Left lung (tissue), 14 donors: ENCODE measurements at places on chromosomes 6 and 20. TPM values are rescaled to one million over a fixed set of nuclear protein-coding genes. Genes with fewer than 3 reads are reported as not detected.
A peak's percentile ranks its signal among the peaks of the same experiment; 100 is the strongest.

- DNase-seq = no peak
Observed at GRCh38 chr6:19299129-19299528, 538.0 kb upstream of the ID4 start.

DNA sequence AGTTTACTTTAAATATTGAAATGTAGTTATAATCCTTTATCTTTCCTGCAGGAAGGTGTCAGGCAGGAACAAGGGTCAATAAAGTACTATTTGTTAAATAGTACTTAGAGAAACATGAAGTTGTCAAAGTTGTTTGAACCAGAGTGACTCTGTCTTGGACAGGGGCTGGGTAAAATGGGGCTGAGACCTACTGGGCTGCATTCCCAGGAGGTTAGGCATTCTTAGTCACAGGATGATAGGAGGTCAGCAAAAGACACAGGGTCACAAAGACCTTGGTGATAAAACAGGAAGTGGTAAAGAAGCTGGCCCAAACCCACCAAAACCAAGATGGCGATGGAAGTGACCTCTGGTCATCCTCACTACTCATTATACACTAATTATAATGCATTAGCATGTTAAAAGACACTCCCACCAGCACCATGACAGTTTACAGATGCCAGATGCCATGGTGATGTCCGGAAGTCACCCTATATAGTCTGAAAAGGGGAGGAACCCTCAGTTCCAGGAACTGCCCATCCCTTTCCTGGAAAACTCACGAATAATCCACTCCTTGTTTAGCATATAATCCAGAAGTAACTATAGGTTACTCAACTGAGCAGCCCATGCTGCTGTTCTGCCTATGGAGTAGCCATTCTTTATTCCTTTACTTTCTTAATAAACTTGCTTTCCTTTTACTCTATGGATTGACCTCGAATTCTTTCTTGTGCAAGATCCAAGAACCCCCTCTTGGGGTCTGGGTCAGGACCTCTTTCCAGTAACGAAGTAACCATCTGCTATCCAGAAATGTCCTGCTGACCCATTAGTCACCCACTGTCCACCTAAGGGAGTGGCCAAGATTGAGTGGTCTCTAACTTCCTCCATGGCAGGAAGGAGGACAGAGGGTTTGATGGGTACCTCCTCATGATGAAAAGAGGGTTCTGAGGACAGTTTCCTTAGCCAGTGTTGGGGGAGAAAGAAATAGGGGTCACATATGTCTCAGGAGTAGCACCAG, 19.6 kb downstream of the SLC22A2 start:
- DNase-seq = no peak

GRCh38 chr6:119163006-119163405, 84.5 kb upstream of the FAM184A start:
- no peak for DNase-seq

DNA sequence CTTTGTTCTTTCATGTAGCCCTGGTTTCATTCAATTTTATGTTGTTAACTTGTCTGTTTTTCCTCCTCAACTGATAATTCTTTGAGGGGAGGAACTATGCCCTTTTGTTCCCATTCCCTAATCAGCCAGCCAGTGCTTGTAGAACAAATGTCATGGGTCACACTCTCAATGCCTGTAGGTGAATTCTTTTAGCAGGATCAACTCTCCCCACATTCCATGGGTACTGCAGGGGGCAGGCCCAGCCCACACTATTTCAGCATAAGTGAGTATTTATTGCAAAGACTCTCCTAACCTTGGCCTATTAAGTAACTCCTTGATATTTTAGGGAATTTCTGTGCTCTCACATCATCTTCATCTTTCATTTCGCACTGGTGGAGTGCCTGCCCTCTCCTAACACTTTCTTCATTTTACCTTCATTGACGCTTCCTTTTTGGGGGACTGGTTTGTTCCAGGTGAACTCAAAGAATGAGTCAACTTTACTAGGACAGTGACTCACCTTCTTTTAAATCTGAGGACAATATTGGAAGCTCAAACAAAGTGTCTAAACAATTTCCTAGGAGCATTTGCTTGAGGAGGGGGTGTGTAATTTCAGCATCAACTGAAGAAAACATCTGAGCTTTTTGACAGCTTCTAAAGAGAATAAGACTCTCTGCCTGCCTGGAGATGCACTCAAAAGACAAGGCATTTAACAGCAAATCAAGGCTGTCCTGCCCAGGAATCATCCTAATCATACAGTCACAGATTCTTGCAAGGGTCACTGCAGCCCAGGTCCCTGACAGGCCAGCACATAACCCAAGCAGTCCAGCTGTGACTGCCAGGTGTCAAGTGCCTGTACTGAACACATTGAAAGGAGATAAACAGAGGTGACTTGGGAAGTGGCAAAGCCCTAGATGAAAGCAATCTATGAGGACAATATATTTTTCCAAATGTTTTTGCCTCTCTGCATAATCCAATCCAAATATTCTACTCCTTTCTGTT, 263.9 kb upstream of the PRND start:
- no peak for DNase-seq

DNA sequence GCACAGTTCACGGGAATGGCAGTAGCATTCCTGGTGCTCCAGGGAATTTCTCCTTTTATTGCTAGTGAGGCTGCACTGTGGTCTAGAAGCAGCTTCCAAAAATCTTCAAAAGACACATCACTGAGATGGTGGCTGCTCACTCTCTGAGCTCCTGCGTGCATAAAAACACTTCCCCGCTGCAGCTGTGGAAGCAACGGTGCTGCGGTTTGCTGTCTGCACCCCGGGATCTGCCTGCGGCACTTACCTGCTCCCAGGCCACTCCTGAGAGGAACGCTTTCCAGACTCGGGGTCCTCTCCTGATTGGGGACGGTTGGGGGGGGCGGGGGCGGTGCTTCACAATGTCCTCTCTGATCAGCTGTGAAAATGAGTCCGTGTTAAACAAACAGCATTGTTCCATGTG, 77.9 kb downstream of the TMEM242 start:
- DNase-seq = no peak

GRCh38 chr6:88650979-88651378, 312.4 kb downstream of the RNGTT start:
- DNase-seq = no peak

- DNase-seq = no peak
Observed at GRCh38 chr6:163308629-163309440, 105.7 kb upstream of the QKI start.

GRCh38 chr6:129186988-129187387, 304.1 kb downstream of the LAMA2 start:
- no peak for DNase-seq

DNA sequence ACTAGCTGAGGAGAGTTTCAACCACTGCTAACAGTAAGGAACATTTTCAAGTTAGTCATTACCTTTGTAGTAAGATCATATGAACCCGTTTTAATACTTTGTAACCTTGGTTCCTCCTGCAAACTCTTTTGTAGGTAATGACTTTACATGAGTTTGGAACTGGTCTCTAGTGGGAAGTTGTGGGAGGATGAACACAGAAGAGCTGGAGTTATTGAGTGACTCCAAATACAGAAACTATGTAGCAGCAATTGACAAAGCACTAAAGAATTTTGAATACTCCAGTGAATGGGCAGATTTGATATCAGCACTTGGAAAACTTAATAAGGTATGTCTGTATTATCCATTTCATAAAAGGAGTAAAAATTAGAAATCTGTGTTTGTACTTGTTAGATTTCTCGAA, 29.3 kb downstream of the DOP1A start:
- DNase-seq = no peak

DNA sequence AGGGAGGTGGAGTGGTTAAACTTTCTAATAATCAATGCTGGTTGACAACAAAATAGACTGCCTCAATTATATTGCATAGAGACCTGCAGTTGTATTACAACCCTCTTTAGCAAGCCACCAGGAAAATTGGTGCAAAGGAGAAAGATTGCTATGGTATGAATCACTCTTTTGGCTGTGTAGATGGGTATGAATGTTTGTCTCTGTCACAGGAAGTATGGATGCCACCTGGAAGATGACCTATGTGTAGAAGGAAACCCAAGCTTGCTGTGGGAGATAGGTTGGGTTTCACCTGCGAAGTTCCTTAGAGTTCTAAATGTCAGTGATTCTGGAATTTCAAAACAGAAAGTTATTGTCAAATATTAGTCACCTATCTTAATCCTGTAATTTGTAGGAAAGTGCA, 134.6 kb downstream of the SOBP start:
- DNase-seq = no peak

DNA sequence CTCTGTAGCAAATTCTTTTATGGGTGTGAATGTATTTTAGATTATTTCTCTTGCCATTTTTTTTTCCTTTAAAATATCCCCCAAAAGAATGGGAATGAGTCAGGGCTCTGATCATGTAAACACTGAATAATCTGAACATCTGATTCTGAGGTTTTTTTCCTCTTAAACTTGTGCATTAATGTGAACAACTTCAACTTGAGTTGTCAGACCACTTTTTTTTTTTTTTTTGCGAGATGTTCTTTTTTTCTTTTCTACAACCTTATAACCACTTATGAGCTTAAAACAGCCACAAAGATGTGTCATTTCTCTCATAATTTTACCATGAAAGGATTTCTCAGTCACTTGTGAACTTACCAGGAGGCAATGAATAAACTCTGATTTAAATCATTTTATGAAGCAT, 85.3 kb downstream of the TBC1D7 start:
- no peak for DNase-seq

GRCh38 chr6:16362819-16363589, 124.6 kb downstream of the GMPR start:
- no peak for DNase-seq

GRCh38 chr20:44641325-44641724, 10.2 kb downstream of the ADA start:
- no peak for DNase-seq

GRCh38 chr6:138085839-138086222, 21.4 kb downstream of the PERP start:
- DNase-seq = no peak

DNA sequence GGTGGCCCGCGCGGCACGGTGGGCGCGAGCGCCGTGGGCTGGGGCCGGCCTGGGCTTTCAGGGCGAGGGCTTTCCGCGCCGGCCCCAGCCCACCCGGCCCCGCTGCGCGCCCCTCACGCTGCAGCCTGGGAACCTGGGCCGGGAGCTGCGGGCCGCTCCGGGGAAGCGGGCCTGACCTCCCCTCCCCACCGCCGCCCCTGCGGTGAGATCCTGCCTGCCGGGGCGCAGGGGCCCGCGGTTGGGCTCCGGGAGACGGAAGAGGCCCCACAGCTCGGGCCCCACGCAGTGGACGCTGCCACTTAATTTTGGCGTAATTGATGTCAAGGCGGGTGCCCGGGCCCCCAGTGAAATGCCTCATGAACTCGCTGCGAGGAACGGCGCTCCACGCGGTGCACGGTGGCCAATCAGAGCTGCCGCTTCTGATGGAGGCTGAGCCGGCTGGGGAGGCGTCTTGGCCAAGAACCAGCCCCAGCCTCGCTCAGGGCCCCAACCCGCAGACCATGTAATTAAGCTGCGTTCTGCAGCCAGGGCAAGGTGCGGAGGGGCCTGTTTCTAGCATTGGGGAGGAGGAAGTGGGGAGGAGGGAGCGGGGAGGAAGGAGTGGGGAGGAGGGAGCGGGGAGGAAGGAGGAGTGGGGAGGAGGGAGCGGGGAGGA, 96.1 kb upstream of the BHLHE23 start:
- no peak for DNase-seq

DNA sequence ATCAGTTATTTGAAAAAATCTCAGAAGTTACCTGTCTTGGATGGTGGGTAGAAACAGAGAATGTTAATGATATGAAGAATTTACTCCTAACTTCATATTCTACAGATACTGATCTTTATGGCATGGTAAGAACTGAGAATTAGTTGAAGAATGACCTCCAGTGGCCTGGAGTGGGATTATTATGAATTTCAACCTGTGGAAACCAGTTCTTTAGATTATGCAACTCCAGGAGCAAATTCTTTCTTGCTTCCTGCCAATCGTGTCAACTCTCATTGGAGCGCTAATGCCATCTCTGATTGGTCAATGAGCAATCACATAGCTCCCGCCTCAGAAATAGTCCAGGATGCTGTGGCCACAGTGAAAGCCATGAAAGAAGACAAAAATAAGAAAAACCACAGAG, 40.6 kb downstream of the LYRM2 start:
- peak; percentile 28 for DNase-seq

DNA sequence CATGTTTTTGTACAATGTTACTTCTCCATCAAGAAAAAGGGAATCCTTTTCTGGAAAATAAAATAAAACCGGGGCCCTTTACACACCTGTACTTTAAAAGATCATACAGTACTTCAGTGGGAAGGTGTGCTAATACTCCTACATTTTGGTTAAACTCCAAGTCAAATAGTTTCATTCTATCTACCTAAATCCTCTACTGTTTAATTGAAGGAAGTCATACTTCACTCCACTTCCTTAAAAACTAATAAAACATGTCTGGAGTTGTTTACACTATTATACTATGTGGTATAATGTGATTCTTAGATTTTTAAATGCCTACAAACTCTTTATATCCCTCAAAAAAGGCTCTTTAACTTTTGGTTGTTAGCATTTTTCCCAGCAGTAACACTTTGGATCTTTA, 18.6 kb upstream of the HBS1L start:
- no peak for DNase-seq

DNA sequence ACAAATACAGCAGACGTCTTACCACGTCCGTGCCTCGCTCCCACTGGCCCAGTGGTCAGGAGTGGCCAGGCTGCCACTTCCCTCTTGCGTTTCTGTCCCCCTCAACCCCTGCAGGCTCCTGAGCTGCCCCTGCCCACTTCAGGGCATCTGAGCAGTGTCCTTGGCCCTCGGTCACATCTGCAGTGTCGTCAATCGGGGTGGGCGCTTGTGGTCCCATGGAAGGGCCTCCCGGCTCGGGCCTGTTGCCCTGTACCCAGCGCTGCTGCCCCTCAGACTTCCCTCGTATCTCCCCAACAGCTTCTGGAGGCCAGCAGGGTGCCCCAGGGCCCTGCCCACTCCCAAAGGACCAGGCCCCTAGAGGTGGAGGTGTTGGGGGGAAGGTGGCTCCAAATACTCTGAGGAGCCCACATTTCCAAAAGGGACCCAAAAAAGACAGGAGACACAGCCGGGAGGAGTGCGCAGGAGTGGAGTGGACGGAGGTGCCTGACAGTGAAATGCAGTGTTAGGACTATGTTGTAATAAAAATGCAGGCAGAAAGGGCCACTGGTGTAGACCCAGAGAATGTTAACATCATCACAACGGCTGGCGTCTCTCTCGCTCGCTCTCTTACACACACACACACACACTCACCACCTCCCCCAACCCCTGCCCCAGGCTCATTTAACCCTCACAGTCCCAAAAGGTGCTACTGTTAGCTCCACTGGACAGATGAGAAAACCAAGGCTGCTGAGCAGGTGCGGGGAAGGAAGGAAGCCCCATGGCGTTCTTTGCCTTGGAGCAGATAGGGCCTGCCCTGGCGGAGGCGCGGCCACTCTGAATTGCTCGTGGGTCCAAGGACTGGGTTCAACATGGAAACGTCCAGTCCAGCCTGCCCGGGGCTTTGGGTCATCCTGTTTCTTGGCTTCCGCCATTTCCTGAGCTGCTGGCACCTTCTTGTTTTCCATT, 343.9 kb downstream of the ZFAND3 start:
- no peak for DNase-seq

- no peak for DNase-seq
Observed at GRCh38 chr6:141562851-141563763, 569.6 kb upstream of the GJE1 start.

GRCh38 chr6:17022604-17023003, 79.2 kb upstream of the STMND1 start:
- DNase-seq = no peak

AVP gene
- not detected for polyA plus RNA-seq

TREM1 gene
- polyA plus RNA-seq = 1.5 TPM

WFDC10B gene
- not detected for polyA plus RNA-seq

LPIN3 gene
- polyA plus RNA-seq = 14.1 TPM

BACH2 gene
- 9.0 TPM for polyA plus RNA-seq

LBP gene
- polyA plus RNA-seq = not detected

FAM83B gene
- 10.0 TPM for polyA plus RNA-seq

JPH2 gene
- polyA plus RNA-seq = 0.92 TPM

HLA-DQA1 gene
- 5.1 TPM for polyA plus RNA-seq

CD24 gene
- polyA plus RNA-seq = 154 TPM
